ENCODE measurements at places on chromosomes 4 and X. TPM values are rescaled to one million over a fixed set of nuclear protein-coding genes. Genes with fewer than 3 reads are reported as not detected.

FTHL17 gene
- total RNA-seq, result not detected

MPC1L gene
- not detected for total RNA-seq

TREX2 gene
- total RNA-seq, result 0.13 TPM

SRPX2 gene
- 1.8 TPM for total RNA-seq

CXCL1 gene
- 35.5 TPM for total RNA-seq

SPOCK3 gene
- total RNA-seq, result 0.98 TPM

ZNF185 gene
- 25.1 TPM for total RNA-seq

NSG1 gene
- 0.65 TPM for total RNA-seq

FMR1NB gene
- not detected for total RNA-seq

BEX5 gene
- 0.16 TPM for total RNA-seq

PDHA1 gene
- total RNA-seq, result 68.6 TPM

MAGEA12 gene
- not detected for total RNA-seq

GAGE12J gene
- total RNA-seq, result not detected

ZNF732 gene
- total RNA-seq, result 0.38 TPM

Data from mesangial cell (primary cell).